ENCODE measurements at places on chromosomes 5 and 9.

- no peak for DNase-seq
Measured at GRCh38 chr9:87742813-87743428, 17.0 kb downstream of the CTSL start.

- no peak for DNase-seq
Measured at GRCh38 chr5:125660231-125660895, 762.8 kb upstream of the GRAMD2B start.

DNA sequence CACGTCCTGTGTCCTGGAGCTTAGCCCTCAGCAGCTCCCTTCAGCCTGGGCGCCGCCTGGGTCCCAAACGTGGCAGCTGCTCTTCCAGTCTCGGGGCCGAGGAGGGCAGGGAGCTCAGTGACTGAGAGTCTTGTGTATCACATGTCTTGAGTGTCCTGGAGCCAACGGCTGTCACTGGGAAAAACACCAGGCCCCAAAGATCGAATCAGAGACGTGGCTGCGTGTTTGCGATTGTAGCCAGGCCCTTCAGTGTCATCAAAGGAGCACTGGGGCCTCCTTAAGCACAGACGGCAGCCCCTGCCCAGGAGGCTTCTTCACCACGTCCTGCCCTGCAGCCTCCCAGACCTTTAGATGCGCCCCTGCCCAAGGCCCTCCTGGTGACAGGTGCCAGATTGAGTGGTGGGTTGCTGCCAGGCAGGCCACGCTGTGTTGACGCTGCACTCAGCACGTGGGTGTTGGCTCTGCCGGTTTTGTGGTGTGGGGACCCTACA, 5.7 kb upstream of the EXOC3 start:
- no peak for DNase-seq

- DNase-seq = no peak
Measured at GRCh38 chr9:33014665-33015014, 10.4 kb upstream of the DNAJA1 start.

DNA sequence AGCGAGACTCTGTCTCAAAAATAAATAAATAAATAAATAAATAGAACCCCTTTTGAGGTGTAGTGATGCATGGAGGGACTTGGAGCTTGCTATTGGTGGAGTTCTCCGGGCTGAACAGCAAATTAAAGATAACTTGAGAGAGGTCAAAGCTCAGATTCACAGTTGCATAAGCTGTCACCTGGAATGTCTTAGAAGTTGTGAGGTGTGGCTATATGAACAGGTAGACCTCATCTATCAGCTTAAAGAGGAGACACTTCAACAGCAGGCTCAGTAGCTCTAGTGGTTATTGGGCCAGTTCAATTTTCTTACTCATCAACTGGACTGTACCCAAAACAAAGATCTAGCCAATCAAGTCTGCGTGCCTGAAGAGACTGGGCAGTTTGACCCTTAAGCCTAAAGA, 11.7 kb upstream of the STING1 start:
- DNase-seq = no peak

- DNase-seq = no peak
Measured at GRCh38 chr5:12648558-12648957, 744.3 kb upstream of the CTNND2 start.

GRCh38 chr5:80659106-80659505, 4.3 kb upstream of the DHFR start:
- no peak for DNase-seq

- DNase-seq = no peak
Measured at GRCh38 chr5:90201923-90202322, 207.6 kb downstream of the CETN3 start.

DNA sequence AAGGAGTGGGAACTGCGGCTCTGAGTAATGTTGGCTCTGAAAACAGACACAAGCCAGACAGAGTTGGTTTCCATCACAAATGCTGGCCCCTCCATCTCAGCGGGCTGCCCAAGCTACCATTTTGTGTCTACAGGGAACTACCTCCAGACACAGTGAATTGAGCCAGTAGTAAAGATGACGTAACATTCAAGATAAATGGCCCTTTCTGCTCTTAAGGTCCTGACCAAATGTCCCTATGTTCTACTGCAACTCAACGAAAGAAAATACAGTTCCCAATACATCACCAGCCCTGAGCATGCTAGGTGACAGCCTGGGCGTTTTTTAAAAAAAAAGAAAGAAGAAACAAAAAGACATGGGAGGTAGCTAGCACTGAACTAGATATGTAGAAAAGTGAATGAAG, 227.8 kb upstream of the RASEF start:
- DNase-seq = no peak

DNA sequence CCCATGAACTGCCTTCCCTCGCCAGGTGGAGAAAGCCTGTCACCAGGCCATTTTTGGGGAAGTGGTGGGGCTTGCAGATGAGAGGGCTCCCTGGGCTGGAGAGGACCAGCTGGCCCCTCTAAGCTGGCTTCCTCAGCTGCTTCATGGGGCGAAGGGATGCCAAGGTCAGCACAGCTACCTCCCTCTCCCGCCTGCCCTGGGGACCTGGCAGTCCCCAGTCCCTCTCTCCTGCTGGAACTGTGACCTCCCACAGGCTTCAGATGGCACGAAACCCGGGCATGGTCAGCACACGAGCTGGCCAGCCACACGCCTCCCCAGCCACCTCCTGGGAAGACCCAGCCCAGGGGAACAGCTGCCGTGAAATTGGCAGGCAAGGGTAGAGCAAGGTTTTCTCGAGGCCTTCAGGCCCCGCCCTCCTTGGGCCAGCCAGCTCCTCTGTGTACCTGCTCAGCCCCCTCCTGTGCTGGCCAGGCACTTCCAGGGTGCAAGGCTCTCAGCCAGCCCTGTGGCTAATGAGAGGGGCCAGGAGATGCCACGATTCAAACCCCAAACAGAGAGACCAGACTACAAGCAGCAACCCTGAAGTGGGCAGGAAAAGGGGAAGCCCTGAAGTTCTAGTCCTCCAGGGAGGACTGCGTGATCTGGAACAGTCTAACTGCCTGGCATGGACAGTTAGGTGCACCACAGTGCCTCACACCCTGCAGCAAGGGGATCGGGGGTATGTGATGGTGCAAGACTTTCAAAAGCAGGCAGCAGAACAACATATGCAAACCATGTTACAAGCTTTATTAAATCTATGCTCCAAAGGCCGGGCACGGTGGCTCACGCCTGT, 12.9 kb downstream of the PLPP7 start:
- no peak for DNase-seq

GRCh38 chr5:173324115-173325001, 3.9 kb downstream of the STC2 start:
- no peak for DNase-seq

- no peak for DNase-seq
Measured at GRCh38 chr9:98897745-98898144, 46.0 kb upstream of the COL15A1 start.

- DNase-seq = peak; percentile 74
Measured at GRCh38 chr5:40754381-40755092, 1.2 kb downstream of the TTC33 start.

DNA sequence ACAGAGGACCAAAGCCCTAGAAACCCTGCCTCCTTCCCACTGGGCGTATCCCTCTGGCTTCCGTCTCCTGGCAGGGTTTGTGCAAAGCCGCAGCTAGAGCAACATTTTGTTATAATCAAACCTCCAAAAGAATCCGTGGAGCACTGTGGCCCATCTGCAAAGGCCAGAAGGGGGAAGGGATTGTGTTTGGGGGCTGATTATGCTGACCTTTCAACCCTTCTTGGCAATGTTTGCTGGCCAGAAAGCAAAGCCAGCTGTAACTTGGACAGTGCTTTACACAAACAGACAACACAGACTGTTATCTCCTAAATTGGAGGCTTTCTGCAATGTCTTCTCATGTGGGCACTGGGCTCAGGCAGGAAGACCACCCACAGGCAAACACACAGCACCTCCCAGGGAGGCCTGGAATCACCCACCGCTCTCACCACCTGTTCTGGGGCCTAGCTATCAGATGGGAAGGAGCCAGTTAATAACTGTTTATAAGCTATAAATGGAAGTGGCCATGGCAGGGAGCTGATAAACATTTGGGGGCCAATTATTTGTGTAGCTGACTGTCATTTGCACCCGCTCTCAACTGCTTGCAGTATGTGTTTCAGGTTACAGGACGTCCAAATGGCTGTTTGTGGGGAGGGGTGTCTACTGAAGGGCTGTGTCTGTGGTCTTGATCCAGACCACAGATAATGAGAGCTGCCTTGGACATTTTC, 121.6 kb upstream of the ERCC6L2 start:
- no peak for DNase-seq

DNA sequence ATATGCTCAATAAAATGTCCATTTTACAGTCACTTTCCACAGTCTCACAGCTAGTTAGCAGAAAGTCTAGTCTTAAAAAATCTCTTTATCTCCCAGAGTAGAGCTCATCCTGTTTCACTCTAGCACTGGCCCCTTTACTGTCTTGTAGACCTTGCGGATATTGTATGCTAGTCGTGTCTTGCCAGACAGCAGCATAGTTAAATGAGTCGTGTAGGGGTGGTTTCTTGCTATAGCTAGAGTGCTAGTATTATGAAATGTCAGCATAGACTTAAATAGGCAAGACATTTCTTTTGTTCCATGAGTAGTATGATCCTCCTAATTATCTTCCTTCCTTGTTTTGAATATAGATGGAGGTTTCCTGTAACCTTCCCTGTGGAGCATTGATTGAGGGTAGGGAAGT, 77.4 kb downstream of the C7 start:
- no peak for DNase-seq

GRCh38 chr5:124718380-124718789, 28.1 kb downstream of the ZNF608 start:
- no peak for DNase-seq

- peak; percentile 38 for DNase-seq
Measured at GRCh38 chr5:58891086-58891970, 308.5 kb downstream of the RAB3C start.

DNA sequence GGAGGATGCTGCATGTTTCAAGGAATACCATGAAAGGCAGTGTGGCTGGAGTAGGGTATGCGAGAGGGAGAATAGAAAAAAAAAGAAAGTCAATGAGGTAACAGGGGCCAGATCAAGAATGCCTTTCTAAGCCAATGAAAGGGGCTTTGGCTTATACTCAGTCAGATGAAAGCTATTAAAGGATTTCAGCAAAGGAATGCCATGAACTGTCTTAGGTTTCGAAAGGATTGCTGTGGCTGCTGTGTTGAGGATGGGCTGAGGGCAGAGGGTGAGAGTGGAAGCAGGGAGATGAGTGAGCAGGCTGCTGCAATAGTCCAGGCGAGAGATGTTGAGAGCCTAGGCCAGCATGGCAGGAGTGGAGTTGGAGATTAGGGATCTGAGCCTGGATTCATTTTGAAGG, 135.4 kb upstream of the CKMT2 start:
- DNase-seq = no peak

DNA sequence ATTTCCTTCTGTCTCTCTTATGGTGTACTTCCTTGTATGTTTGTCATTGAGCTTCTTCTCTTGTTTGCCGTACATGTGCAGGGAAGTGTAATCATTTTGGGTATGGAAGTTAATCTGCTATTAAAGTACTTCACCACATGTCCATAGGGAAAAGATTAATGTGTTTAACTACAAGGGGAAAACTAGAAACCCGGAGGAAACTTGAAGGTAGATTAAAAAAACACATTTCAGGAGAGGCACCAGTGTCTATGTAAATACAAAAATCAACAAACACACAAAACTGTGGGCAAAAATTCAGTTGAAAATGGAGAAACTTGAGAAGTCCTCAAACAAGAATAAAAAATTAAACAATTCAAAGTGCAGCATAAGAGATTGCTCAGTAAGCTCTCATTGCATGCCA, 166.4 kb downstream of the PBX3 start:
- DNase-seq = no peak

DNA sequence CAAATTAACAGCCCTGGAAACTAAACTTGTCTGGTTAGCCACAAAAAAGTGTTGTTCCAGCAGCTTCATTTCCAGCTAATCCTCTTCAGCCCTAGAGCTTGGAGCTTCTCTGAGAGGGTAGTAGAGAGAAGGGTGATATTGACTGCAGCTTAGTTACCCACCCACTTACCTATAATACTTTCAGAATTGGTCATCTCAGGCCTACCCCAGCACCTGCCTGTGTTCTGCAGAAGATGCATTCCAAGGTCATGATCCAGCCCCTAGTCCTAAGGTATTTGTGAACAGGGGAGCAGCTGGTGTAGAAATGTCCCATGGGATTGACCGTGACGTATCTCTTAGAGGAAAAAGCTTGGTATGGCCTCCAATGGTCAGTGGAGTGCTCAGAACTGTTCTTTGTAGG, 289.0 kb downstream of the NR3C1 start:
- DNase-seq = no peak

DNA sequence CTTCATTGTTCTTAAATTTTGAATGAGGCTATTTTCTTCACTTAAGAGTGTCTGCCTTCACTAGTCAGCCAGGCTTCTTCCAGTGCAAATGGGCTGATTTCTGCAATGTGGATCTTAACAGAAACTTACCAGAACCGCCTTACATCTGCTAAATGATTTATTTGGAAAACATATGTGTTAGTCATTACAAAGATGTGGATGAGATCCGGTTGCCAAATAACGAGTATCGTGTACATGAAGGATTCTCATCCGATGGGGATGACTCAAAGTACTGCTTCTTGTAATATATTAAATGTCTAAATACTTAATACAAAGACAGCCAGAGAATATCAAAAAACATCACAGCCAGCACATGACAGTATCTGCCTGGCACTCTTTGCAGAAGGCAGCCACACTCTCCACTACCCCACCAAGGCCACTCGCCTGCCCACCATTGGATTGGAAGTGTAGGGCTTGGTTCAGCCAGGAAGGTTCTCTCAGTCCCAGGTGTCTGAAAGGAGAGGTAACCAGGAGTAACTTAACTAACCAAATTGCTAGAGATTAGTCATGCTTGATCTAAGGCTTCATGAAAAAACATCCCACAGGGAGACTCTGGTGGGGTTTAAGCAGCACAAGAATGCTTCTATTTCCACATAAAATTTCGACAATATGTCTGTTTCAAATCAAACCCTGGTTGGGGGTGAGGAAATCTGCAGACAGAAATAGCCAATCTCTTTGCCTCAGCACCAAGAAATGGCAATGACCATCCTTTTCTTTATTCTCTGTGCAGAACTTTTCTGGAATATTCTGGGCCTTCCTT, 174.8 kb downstream of the GADD45G start:
- DNase-seq = no peak

DNA sequence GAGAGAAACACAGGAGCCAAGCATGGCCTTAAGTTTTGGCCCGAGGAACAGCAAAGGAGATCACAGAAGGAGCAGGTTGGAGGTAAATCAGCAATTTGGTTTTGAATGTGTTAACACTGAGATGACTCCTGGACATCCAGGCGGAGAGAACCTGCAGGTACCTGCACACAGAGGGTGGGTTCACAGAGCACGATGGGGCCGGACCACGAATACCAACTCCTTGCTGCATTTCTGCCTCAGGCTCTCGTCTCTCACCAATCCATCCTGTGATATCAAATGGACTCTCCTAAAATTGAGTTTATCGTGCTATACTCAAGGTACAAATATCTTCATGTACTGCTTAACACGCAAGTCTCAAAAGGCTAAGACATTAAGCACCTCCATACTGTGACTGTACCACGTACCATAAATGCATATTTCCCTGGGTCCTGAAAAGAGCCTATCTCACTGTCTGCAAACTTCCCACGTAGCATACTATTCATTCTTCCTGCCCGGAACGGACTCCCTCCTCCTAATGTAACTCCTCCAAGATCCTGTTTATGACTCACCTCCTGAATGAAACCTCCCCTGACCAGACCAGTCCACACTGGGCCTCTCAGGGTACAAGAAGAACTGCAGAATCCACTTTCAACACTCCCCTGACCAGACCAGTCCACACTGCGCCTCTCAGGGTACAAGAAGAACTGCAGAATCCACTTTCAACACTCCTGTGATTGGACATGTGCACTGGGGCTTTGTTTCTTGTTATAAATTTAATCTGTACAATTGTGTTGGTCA, 380.8 kb upstream of the RFX3 start:
- DNase-seq = no peak
